ENCODE measurements at places on chromosomes 13 and 19. TPM values are rescaled to one million over a fixed set of nuclear protein-coding genes. Genes with fewer than 3 reads are reported as not detected.

DNA sequence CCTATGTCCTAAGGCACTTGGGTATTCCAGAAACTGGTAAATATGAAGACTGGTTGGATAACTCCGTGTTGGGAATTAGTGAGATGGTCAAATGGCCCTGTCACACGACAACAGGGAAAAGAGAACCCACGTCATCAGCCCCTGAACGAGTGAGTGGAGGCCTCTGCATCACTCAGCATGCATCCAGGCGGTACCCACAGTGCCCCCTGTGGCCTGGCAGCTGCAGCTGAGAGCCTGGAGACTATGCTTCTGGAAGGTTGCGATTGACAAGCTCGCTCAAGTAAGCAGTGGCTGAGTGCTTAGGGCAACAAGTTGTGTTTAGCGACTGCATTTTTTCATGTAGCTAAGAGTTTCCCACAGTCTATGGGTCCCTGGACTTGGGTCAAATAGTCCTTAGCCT is 55.9 kb downstream of the COL4A2 start:
- DNase-seq: no peak

- no peak for DNase-seq
Observed at GRCh38 chr19:28636016-28636629, 576.8 kb downstream of the UQCRFS1 start.

GRCh38 chr19:19486343-19487076 is 28.8 kb downstream of the TSSK6 start:
- no peak for DNase-seq

The LILRB1 gene
- polyA plus RNA-seq: not detected

DNA sequence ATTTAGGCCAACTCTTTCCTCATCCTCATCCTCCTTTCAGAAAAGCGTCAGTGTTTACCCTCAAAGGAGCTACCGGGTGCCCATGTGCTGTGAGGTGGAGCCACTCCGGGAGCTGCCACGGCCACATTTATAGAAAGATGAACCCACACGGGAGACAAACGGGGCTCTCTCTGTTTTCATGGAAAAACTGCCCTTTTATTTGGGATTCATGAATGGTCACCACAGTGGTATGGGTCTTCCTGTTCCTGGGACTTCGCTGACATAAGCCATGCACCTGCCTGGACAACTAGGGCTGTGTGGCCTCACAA is 224.2 kb downstream of the ZIC5 start:
- DNase-seq: no peak

DNA sequence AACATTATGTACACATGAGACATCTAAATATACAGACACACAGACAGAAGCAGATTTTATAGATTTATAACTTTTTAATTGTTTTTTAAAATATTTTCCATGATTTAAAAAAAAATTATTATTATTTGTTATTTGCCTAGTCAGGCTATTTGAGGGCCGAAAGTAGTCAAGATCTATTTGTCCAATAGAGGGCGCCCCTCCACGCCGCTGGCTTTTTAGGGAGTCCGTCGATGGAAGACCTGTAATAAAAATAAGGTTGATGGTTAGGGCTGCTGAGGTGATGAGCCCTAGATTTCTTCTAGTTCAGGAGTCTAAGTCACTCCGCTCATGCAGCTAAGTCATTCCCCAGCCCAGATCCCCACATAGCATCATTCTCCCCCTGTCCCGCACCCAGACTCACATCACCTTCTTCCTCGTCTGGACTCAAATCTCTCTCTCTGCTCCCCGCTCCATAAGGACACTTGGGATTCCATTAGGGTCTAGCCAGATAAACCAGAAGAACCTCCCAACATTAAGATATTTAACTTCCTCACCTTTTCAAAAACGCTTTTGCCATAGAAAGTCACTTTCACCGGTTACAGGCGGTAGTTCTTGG is 33.9 kb upstream of the CEACAM21 start:
- DNase-seq: no peak

The ZNF439 gene
- polyA plus RNA-seq: 2.6 TPM

DNA sequence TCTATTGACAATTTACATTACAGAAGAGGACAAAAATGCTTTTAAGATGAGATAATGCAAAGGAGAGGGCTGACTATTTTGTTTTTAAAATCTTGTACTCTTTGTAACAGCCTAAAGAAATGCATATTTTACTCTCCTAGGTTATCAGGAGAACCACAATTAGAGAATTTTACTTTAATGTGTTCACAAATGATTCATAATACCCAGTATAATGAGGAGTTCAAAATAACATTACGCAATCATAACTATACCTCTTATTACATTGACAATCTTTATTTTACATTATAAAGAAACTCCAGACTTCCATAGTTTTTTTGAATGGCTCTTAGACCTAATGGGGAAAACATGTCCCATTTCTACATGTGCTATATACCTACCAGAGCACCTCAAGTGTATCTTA is 1089.7 kb downstream of the PCDH17 start:
- DNase-seq: no peak

- no peak for DNase-seq
Observed at GRCh38 chr13:34425327-34425949, 516.6 kb upstream of the NBEA start.

The KCNRG gene
- 0.57 TPM for polyA plus RNA-seq

The ZNF418 gene
- 3.2 TPM for polyA plus RNA-seq

The MUC16 gene
- 1.3 TPM for polyA plus RNA-seq

DNA sequence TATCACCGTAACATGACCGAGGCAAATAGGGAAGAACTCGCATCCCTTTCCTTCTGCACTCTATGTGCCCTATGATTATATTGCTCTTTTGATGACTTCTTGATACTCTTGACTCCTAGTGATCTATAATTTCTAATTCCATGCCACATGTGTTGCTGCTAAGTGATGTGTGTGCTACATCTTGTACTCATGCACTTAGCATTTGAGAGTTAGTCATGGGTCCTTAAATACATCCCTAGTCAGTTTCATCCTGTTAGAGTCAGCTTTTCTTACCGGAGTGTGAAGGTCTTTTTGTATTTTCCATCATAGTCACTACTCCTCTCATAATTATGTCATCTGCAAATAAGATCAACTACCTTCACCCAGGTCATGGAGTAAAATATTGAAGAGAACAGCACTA is 30.2 kb downstream of the RXFP2 start:
- DNase-seq: no peak
